ENCODE measurements at places on chromosomes 13 and 19.

- no peak for DNase-seq
These were observed 26.5 kb downstream of the MRPL57 start for GRCh38 chr13:21202767-21203531.

GRCh38 chr13:20894245-20894644, 8.3 kb downstream of the XPO4 start:
- DNase-seq: no peak

GRCh38 chr13:52348983-52349780, 56.8 kb downstream of the THSD1 start:
- peak; percentile 70 for DNase-seq

- no peak for DNase-seq
These were observed 13.2 kb upstream of the KPTN start for GRCh38 chr19:47497050-47497766.

DNA sequence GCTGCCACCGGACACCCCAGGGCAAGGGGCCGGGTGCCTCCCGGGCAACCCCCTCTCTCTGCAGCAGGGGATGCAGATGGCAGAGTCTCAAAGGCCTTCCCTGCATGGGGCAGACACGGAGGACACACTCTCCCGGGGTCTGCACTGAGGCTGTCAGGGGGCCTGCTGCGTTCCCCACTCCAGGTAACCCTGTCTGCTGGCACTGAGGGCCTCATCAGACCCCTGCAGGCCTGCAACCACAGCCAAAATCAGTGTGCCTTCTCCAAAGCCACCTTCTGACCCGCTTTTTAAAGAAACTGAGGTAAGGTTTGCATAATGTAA, 93.9 kb downstream of the GNG7 start:
- DNase-seq: no peak

DNA sequence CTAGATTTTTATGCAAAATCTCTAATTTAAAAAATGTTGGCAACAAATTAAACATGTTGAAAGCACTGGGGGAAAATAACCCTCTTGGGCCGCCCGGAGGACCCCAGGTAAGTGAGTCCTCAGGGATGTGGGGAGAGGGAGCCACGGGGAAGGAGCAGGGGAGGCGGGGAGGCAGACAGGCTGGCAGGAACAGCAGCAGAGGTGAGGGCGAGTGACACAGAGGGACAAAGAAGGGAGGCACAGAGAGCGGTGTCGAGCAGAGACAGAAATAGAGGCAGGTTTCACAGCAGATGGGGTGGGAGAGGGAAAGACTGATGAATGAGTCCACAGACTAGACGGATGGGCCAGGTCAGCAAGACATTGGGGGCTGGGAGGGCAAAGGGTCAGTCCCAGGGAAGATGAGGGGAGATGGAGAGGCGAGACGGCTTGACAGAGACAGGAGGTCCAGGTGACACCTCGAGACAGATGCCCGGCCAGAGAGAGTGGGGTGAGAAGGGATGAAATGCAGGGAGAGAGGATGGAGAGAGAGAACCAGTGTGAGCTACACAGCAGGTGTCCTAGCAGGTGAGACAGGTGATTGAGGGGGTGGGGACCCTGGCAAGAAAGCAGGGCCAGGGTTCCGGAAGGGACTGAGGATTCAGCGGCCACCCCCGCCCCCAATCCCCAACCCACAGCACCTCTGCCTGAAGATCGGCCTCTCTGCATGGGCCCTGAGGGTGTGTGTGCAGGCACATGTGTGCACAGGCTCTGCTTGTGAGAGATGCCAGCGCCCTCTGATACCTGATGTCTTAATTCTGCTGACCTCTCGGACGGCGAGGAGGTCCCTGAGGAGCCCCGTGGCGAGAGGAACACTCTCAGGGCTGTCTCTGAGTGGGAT, 3.8 kb downstream of the LRRC4B start:
- no peak for DNase-seq

- no peak for DNase-seq
These were observed at the start of gene VSTM2B for GRCh38 chr19:29525901-29526729. VSTM2B (plus strand) TSS chr19:29525994; CDS start chr19:29526584, 590 bp downstream.

- DNase-seq: no peak
These were observed 526.9 kb downstream of the MYO16 start for GRCh38 chr13:109156181-109156935.

GRCh38 chr19:29631450-29631849, 25.4 kb downstream of the POP4 start:
- no peak for DNase-seq

DNA sequence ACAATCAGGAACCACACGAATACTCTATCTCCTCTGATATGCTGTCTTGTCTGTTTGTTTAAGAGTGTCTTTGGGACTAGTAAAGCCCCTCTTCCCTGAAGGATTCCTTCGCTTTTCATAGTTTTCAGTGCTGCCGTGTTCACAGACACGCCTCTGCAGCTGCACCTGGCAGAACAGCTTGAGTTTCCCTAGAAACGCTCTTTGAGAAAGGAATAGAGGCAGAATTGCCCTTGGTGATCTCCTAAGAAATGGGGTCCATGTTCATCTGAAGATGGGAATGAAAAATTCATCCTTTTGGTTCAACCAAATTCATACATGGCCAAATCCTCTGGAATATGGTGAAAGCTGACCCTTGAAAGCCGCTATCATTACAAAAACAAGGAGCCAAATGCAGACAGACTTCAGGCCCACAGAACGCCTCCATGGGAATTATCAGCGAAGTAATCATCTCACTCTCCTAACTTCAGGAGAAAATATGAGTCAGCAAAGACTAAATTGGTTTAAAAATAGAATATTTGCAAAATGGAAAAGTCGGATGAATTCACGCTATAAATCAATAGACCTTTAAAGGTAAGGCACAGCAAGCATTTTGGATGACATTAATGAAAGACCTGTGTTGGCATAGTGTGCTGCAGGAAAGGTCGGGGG, 5.5 kb downstream of the SACS start:
- no peak for DNase-seq

- DNase-seq: no peak
These were observed 352.4 kb downstream of the KLF5 start for GRCh38 chr13:73411067-73411809.

- no peak for DNase-seq
These were observed 7.6 kb upstream of the COMP start for GRCh38 chr19:18798384-18799352.

DNA sequence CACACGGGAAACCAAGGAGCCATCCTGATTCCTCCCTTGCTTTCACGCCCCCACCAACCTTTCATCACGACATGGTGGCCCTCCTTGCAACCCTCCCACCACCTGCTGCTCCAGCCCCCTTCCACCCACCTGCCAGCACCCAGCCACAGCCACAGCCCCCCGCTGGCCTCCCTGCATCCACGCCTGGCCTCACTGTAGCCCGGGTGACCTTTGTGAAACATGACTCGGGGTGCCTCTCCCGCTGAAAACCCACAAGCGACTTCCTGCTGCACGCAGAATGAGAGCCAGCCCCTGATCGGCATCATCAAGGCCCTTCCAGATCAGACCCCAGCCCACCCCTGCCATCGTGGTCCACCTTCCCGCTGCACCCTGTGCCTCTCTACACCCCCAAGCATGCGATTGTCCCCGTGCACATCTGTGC, 14.9 kb downstream of the POP4 start:
- no peak for DNase-seq

DNA sequence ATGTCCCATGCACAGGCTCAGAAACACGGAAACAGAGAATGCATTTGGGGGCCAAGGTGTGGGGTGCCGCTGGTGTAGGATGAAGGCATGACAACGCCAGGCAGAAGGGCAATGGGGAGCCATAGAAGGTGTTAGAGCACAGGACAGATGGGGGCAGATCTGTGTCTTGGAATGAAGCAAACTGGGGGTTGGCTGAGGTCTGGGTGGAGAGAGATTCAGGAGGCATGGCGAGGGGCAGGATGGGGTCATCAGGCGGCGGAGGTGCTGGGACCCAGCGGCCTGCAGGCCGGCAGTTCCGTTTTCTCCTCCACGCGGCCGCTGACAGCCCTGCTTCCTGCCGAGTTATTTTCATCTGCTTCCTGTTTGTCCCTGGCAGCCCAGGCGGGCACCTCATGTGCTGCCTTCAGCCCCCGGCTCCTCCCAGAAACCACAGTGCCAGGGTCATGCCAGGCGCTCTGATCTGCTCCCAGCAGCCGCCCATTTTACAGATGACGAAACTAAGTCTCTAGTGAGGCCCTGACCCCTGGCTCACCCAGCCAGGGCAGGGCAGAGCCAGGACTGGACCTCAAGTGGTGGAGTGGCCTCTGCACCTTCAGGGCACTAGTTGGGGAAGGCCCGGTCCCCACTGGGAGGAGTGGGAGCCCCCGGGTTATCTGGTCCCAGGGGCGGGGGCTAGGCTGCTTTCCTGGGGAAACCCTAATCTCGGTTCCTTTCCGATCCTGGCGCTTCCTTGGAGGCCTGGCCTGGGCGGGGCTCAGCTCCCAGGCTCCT, 2.2 kb downstream of the ARHGAP45 start:
- DNase-seq: no peak

- no peak for DNase-seq
These were observed 27.4 kb upstream of the TUBGCP3 start for GRCh38 chr13:112615391-112615790.

- no peak for DNase-seq
These were observed 26.5 kb upstream of the LSM14A start for GRCh38 chr19:34145741-34146202.

- DNase-seq: no peak
These were observed 393.0 kb downstream of the ITGBL1 start for GRCh38 chr13:101845245-101846020.

DNA sequence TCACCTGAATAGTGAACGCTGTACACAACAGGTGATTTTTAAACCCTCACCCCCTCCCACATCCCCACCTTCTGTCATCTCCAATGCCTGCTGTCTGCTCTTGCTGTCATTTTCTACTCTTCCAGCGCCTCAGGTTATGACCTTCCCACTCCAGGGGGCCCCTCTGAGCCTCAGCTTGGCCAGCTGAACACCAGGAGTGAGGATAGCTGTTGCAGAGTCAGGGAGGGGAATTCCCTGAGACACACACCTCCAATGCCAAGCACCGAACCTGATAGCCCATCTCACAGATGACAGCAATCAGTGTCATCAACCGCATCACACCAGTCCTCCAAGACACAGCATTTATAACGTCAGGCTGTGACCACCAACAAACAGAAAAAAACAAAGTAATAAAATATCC, 193.5 kb downstream of the ZNF536 start:
- no peak for DNase-seq

GRCh38 chr19:56301886-56302620, 12.6 kb downstream of the ZSCAN5A start:
- no peak for DNase-seq

GRCh38 chr19:1754018-1754635, 821 bp downstream of the ONECUT3 start:
- no peak for DNase-seq

DNA sequence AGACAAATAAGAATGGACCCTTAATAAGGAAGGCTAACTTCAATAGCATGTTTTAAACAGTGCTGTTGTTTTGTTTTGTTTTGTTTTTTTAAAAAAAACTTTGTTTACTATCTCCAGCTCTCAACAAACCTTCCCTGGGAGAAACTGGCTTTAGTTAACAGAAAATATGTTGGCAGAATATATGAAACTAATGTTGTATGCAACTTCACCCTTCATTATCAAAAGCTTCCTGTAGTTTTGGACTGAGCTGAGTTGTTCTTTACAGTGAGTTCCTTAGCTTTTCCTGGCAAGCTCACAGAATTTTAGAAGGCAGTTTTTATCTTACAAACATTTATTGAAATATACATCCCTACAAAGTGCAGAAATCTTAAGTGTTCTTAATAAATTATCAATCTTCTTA, 2480.7 kb upstream of the PCDH20 start:
- no peak for DNase-seq

GRCh38 chr13:101490406-101491015, 38.0 kb downstream of the ITGBL1 start:
- DNase-seq: no peak

DNA sequence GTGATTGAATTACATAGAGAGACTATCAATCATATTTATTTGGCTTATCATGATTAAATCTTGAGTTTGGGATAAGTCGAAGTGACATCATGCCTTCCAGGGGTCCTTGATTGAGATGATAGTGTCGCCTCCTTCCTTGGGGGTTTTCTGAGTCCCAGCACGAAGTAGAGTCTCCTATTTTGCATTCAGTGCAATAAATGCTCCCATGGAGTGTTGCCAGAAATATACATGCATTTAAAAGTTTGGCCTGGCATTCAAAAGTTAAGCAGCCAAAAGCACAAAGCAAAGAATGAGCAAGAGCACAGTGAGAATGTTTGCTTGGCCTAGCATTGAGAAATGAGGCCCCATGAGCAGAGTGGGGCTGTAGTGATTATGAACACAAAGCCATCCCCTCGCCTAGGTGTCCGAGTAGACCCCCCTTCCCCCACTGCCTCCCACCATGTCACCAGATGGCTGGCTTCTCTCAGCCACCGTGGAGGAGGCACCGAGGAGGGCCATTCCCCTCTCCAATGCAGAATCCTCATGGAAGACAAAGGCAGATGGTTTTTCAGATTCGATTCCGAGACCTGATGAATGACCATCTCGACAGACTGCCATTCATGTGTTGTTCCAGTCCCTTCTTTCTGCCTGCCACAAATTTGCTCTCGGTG, 58.8 kb upstream of the UBL3 start:
- DNase-seq: no peak

DNA sequence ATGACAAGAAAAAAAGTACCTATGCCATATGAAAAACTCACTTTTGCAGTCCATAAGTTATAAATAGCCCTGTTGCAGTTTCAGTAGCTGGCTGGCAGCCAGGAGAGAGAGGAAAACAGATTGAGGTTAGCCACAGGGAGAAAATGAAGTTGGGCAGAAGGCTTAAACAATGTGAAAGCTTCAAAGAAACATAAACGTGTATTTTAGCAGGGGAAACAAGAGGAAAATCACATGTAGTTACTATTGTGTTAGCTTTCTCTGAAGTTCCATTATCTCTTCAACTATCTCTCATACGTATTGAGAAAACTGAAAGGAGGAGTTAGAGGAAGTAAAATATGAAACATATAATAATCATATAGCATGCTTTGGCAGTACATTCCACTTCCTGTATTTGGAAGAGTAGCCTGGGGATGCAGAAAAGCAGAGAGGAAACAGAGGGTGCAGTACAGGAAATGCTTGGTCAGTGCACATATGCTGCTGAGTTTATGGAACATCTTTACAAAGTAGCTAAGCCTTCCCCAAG, 1551.1 kb downstream of the EFNB2 start:
- no peak for DNase-seq

GRCh38 chr19:41696402-41697197, 8.5 kb upstream of the CEACAM7 start:
- no peak for DNase-seq

GRCh38 chr19:51676566-51677083, 16.5 kb upstream of the SPACA6 start:
- no peak for DNase-seq

DNA sequence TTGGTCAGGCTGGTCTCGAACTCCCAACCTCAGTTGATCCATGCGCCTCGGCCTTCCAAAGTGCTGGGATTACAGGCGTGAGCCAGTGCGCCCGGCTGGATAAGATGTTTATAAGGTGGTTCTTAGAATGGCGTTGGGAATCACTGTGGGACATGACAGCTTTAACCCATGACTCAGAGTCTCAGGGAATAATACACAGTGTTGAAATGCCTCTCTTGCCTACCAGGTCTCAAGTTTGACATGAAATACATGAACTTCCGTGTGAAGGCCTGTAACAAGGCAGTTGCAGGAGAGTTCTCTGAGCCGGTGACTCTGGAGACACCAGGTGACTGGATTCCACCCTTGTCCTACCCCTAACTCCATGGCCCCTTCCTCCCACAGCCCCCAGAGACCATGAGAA, 12.6 kb downstream of the FSD1 start:
- no peak for DNase-seq

GRCh38 chr19:49924004-49924880, 4.8 kb upstream of the ATF5 start:
- DNase-seq: no peak

GRCh38 chr19:14682084-14682483, 7.4 kb upstream of the ADGRE3 start:
- DNase-seq: no peak
